RPMI7951 (cell line): ENCODE measurements at places on chromosomes 11 and 22. TPM values are rescaled to one million over a fixed set of nuclear protein-coding genes. Genes with fewer than 3 reads are reported as not detected.

DNA sequence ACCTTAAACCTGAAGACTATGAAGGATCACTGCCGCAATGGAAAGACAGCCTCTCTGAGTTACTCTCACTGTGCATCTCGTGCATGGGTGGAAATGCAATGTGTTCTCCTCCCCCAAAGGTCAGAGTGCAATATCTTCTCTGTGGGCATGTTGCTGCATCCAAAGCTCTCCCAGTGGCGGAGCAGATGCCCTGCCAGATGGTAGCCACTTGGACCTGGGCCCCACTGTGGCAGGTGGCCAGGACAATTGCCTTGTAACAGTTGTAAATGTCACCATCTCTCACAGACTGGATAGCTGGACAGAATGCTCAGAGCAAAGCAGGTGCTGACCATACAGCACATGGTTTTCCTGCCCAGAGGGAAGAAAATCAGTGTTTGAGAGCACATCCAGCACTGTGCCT, 542.0 kb downstream of the FAM181B start:
- no peak for DNase-seq

DNA sequence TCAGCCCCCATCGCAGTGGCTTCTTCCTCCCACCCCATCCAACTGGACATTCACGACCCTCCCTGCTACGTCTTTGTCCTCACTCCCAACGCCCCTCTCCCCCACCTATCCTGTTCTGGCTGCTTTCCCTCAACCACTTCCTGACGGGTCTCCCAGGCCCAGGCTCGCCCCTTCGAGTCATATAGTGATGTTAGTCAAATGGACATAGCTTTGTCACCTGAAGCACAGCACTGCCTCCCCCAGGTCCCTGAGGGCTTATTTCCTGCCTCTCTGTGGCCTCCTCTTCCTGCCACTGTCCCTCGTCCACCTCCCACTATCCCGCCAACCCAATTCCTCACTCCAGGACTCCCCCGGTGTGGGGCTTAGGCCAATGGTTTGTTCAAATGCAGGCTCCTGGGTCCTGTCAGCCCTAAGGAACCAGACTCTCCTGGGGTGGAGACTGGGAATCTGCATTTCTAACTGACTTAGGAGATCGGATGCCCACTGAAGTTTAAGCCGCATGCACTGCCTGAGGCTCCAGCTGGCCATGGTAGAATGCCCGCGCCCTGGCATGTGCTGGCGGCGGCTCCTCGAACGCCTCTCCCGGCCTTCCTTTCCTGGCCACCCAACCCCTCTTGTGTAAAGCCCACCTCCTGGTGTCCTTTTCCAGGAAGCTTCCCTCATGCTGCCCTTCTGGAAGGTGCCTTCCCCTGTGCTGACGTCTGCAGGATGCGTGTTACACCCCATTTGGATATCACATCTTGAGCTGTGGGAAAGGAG, 18.3 kb downstream of the SUN2 start:
- no peak for DNase-seq

DNA sequence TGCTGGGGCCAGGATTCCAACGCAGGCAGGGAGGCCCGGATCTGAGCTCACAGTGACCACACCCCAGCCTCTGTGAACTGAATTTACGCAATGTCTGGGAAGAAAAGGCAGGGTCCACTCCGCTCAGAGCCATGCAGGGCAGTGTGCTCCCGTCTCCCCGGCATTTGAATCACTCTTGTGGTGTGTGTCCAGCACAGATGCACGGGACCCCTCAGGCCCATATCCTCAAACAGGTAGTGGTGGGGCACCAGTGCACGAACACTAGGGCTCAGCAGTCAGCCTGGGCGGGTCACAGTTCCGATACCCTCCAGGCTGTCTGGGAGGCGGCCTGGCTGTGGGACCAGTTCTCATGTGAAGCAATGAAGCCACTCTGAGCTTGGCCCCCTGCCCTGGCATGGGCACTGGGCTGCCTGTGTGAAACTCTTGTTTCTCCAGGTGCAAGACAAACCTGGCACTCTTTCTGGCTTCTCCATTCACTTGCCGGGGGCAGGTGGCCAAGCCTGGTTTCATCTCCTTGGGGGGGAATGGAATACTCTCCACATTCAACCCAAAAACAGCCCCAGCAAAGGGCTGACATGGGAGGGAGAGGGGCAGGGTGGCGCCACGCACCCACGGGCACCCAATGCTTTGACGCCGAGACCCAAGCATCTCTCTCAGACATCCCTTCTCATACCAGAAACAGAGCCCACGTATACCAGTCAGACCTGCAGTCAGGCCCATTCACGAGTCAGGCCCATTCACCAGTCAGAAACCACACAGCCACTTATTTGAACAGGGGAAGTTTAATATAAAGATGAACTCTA, 14.3 kb downstream of the DHCR7 start:
- no peak for DNase-seq

- DNase-seq, result peak; percentile 79
Measured at GRCh38 chr11:119120639-119121007, 757 bp upstream of the HINFP start.

- DNase-seq, result peak; percentile 8
Measured at GRCh38 chr11:76391021-76391420, 9.9 kb downstream of the GVQW3 start.

- no peak for DNase-seq
Measured at GRCh38 chr22:17496841-17497240, 66.5 kb upstream of the SLC25A18 start.

GRCh38 chr11:77725433-77725832, 87.8 kb upstream of the CLNS1A start:
- DNase-seq, result no peak

DNA sequence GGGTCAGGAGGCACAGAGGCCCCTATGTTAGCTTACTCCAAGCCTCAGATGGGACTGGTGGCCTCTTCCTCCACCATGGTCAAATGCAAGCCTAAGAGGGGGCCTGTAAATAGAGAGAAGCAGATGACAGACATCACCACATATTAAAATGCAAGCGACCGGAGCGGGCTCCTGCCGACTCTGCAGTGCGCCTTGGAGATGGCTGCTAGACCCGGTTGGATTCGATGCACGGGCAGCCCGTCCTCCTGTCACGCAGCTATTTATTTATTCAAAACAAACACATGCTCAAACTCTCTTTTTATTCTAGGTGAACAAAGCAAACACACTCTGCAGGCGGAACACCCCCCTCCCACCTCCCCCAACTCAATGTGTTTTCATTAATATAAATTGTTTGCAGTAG, 208.0 kb downstream of the DSCAML1 start:
- DNase-seq, result no peak

DNA sequence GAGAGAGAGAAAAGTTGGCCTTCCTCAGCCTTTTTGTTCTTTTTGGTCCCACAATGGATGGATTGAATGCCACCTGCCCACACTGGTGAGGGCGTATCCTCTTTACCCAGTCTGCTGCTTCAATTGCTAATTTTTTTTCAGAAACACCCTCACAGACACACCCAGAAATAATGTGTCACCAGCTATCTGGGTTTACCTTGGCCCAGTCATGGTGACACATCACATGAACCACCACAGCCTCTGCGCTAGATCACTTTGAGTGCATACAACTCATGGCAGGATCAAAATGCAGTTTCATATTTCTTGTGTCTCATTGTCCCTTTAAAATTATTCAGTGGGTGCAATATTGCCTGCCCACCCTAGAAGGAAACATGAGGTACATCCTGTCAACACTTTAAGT, 63.3 kb downstream of the ADAMTS15 start:
- peak; percentile 41 for DNase-seq

DNA sequence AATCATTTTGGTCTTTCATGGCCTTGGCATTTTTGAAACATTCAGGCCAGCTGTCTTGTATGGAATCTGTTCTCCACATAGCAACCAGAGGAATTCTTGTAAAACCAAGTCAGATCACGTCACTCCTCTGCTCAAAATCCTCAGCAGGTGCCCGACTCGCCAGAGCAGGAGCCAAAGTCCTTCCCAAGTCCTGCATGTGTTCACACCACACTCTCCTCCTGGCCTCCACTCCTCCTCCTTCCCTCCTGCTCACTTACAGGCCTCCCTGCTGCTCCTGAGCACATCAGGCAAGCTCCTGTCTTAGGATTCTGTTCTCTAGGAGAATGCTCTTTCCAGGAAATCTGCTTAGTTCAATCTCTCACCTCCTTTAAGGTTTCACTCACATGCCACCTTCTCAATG, 6.9 kb upstream of the PSMC3 start:
- no peak for DNase-seq

DNA sequence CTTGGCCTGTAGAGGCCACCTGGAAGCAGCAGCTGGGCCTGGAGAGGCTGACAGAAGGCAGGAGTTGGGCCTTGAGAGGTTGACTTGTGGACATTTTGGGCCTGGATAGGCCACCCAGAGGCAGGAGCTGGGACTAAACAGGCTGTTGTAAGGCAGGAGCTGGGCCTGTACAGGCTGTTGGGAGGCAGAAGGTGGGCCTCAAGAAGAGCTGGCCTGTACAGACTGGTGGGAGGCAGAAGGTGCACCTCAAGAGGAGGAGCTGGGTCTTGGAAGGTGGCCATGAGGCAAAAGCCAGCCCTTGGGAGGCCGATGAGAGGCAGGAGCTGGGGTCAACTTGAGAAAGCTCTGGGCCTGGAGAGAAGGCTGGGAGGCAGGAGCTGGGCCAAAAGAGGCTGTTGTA, 45.3 kb downstream of the OR4C45 start:
- DNase-seq, result no peak

DNA sequence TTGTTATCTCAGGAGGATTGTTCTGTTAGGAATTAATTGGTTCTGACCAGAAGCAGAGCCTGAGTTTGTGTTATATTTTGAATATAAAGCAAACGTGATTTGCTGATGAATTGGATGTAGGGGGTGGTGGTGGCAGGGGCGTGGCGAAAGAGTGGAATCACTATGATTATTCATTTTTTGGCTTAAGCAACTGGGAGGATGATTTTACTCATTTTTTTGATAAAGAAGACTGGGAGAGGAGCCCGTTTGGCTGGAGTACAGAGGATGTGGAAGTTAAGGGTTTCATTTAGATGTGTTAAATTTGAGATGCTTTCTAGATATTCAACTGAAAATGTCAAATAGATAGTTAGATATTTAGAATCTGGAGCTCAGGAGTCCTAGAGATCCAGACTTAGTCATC, 83.4 kb upstream of the MYO18B start:
- DNase-seq, result no peak

GRCh38 chr11:73380897-73381410, 4.8 kb downstream of the RELT start:
- DNase-seq, result no peak

GRCh38 chr11:13009921-13010748, 1.0 kb downstream of the RASSF10 start:
- DNase-seq, result peak; percentile 30

GRCh38 chr11:64490562-64491216, 100.3 kb upstream of the SLC22A12 start:
- DNase-seq, result no peak

- DNase-seq, result no peak
Measured at GRCh38 chr11:130189492-130190210, 30.1 kb downstream of the ST14 start.

GRCh38 chr11:26801601-26802000, 79.7 kb upstream of the SLC5A12 start:
- no peak for DNase-seq

GRCh38 chr11:22467741-22468140, 129.6 kb downstream of the SLC17A6 start:
- no peak for DNase-seq

GRCh38 chr11:20056950-20057943, 103.0 kb downstream of the DBX1 start:
- no peak for DNase-seq

DNA sequence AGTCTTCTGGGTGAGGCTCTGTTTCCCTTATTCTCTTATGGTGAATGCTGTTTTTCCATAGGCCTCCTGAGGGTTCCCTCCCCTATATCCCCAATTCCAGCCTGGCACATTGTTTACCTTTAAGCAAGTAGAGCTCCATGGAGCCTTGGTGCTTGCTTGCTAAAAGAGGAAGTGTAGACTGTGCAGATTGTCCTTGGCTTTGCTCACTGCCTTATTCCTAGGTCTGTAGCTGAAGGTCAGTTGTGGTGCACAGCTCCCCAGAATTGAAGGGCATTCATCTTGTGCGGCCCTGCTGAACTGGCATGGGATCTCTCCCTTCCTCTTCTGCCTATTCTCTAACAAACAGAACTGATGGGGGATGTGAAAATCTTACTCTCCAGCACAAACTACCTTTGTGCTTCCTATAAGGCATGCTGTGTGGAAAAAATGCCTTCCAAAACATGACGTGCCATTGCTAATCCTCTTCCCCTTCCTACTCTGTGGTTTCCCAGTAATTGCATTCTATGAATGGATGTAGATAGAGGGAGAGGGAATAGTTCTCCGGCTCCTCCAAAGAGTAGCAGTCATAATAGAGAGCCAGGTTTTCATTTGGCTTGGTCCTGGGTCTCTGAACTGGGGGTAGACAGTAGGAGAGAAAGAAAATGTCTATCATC, 34.2 kb upstream of the PLET1 start:
- peak; percentile 58 for DNase-seq

- no peak for DNase-seq
Measured at GRCh38 chr11:28259177-28259843, 151.1 kb downstream of the METTL15 start.

Gene H19
- 0.72 and 1.9 TPM in 2 replicates for total RNA-seq

Gene FAM111B
- total RNA-seq, result 21.1 and 34.0 TPM in 2 replicates

Gene GP1BB
- total RNA-seq, result 0.78 TPM in 1 of 2 replicates, not detected in the other

Gene APOA5
- not detected in 2 replicates for total RNA-seq

Gene OR51B5
- total RNA-seq, result 1.8 and 2.0 TPM in 2 replicates

Gene SLC25A1
- 58.3 and 70.0 TPM in 2 replicates for total RNA-seq
